Activated T-helper 1 cell treated with Interleukin-2 at 50 U/mL for 16 hours (primary cell): ENCODE measurements at places on chromosomes 3 and 15.

DNA sequence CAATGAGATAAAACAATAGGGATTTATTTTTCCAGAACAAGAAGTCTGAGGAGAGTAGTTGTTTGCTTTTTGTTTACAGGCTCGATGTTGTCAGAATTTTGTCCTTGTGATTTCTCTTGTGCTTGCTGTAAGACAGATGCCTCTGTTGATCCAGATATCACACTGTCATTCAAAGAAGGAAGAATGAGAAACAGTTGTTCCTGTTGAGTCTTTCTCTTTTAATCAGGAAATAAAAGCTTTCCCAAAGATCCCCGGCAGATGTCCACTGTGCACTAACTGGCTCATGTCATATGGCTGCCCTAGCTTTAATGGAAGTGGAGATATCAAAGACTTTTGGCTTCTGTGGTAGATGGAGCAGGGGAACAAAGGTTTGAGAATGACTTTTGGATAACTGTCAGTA is 6.8 kb downstream of the SERPINI1 start:
- DNase-seq, result no peak

GRCh38 chr15:41603941-41604911 is 45.2 kb downstream of the TYRO3 start:
- DNase-seq, result peak; percentile 29

- DNase-seq, result no peak
Observed at GRCh38 chr15:70156671-70157271, 59.1 kb upstream of the TLE3 start.

DNA sequence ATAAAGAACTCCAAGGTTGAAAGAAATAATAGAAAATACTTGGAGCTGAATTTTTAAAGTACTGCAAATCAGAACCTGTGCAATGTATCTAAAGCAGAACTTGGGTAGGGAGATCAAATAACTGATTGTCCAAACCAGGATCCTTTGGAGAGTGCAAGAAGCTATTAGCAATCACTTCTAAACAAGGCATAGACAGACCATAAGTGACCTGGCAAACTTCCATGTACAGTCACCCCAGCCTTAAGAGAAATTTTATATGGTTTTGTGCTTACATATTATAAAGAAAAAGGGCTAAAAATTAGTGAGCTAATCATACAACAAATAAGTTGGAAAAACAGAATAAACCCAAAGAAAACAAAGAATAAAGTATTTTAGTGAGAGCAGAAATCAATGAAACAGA is 35.2 kb downstream of the ETV5 start:
- DNase-seq, result no peak
